Nephron progenitor cell (in vitro differentiated cells): ENCODE measurements at places on chromosomes 2 and 18.
A peak's percentile ranks its signal among the peaks of the same experiment; 100 is the strongest.

DNA sequence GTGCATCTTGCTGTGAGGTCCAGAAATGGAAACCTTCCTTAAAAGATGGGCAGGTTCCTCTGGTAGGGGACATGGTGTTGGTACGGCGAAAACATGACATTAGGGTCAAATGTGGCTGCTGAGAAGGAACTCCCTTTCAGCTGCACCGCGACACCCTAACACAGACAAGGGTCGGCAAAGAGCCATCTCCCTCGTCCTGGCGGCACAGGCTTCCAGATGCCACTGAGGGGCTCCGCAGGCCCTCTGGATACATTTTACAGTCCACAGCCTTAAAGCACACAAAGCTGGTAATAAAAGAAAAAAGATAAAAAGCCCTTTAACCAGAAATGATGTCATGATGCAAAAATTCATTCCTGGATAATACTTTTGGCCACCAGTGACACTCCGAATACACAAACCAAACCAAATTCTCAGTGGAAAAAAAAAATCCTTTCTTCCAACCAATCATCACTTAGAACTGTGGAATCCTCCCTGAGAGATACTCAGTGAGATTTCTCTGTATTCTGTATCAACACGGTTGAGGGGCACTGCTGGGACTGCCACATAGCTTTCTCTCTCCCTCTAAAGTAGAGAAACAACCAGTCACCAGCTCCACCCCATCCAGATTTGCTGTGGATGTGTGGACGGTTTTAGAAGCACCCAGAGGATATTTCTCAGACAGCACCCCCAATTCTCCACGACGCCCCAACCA, 174.8 kb downstream of the HDAC4 start:
- no peaks in the 10 kb centered on the region for H3K36me3 ChIP-seq
- no peaks in the 10 kb centered on the region for H3K27me3 ChIP-seq
- peak overlapping the region; percentile 67 for H3K27ac ChIP-seq
- DNase-seq, result no peak

- peaks cover 11% of the 10 kb centered on the region for H3K4me1 ChIP-seq
- peaks cover 16% of the 10 kb centered on the region for H3K36me3 ChIP-seq
- H3K27me3 ChIP-seq, result no peaks in the 10 kb centered on the region
- DNase-seq, result no peak
Observed at GRCh38 chr2:58042486-58042970, 4.1 kb upstream of the VRK2 start.

DNA sequence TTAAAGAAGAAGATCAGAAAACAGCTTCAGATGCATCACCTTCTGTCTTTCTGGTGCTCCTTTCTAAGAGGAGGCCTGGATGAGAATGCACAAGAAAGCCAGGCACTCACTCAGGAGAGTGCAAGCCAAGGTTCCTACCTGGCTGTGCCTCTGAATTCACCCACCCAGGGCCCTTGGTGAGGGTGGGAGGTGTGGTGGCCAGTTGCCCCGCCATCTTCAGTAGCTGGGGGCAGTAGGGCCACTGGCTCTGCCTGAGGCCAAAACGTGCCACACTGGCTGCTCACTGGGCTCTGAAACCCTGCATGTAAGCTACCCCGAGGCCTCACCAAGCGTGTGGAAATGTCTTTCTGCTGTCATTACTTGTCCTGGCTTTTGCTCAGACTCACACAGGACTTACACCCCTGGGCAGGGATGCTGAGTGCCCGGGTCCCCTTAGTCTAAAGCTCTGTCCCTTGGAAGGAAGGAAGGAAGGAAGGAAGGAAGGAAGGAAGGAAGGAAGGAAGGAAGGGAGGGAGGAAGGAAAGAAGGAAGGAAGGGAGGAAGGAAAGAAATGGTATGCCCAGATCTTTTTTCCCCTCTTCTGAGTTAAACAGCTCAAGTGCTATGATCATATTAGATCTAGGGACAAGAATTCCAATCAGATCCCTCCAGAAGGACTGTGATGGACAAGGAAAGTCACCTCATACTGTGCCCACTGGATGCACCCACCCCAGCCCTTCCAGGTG, 8.5 kb upstream of the LBH start:
- peaks cover 67% of the 10 kb centered on the region for H3K4me1 ChIP-seq
- H3K36me3 ChIP-seq, result no peaks in the 10 kb centered on the region
- H3K4me3 ChIP-seq, result no peak overlapping the region
- DNase-seq, result no peak
- H3K27ac ChIP-seq, result peak overlapping the region; percentile 85

DNA sequence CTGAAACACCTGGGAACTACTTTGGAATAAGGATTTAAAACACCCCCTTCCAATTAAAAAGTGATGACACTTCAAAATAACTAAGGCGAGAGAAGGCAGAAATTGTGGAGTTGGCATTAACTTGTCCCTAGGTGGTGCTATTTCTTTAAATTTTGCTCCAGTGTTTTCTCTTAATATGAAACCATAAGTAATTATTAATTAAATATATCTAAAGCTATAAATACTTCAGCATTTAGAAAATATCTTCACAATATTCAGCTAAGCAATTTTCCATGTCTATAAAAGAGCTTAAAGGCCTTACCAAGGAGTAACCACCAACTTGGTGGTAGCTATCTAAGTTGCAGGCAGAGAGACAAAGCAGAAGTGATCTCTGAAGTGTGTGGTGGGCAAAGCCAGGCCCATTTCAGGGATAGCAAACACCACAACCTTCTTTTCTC, 186.8 kb upstream of the PGAP1 start:
- no peaks in the 10 kb centered on the region for H3K36me3 ChIP-seq
- H3K4me1 ChIP-seq, result peaks cover 28% of the 10 kb centered on the region
- no peak overlapping the region for H3K27ac ChIP-seq

DNA sequence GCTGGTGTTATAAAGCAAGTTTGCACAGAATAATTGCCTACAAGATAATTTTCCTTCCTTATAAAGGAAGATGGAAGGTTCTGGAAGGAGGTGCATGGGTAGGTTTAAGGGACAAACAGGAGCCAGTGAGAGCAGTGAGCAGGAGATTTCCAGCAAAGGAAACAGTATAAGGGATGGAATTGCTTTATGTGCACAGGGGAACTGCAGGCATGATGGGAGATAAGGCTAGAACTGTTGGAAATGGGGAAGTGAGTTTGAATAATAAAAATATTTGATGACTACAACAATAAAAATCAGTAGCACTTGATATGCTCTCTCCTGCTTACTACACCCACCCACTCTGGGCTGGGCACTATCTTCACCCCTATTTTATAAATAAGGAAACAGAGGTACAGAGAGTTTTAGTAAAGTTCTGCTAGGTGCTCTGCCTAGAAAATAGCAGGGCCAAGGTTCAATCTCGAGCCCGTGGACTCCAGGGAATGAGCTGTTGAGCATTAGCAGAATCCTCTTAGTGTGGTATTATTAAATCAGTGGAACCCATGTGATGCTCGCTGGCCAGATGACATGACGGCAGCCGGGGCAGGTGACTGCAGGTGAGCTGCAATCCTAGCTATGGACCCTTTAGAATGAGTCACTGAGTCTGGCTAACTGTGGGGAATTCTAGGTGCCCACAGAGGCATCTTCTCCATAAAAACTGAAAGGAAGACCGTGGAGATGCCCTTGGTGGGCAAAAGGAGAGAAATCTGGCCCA, 302.5 kb downstream of the PIEZO2 start:
- H3K36me3 ChIP-seq, result peaks cover 4% of the 10 kb centered on the region
- peaks cover 11% of the 10 kb centered on the region for H3K4me1 ChIP-seq
- H3K27ac ChIP-seq, result no peak overlapping the region

GRCh38 chr18:79136742-79137141, 67.5 kb downstream of the ATP9B start:
- DNase-seq, result no peak
- H3K27ac ChIP-seq, result peak overlapping the region; percentile 30
- peaks cover 12% of the 10 kb centered on the region for H3K4me1 ChIP-seq
- H3K27me3 ChIP-seq, result peaks cover 6% of the 10 kb centered on the region
- no peak overlapping the region for H3K4me3 ChIP-seq
- peaks cover 53% of the 10 kb centered on the region for H3K36me3 ChIP-seq

DNA sequence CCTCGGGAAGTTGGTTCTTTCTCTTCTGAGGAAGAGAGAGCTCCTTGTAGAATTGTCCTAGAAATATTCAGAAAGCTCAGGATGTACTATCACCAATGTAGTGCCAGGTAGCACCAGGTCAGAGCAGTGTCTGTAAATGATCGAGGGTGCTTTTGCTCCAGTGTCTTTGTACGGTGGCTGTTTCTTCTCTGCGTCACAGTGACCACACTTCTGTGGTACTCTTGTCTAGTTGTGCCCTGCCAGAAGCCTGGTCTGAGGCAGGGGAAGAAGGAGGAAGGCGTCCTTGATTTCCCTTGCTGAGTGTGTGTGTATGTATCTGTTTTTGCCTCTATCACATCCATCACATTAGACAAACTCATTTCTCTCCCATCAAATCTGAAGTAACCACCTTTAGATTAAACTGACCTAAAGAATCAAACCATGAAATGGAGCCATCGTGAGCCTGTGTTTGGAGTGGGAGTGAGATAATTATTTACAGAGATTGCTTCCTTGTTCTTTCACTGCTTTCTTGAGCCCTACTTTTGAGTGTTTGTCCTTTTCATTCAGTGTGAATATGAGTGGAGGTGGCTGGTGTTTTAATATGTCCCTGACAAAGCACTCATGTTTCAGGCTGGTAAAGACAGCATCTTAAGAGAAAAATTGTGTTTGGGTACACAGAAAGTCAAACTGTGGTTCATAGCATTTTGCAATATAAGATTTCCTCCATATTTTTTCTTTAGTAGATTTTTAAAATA, 97.2 kb downstream of the ACOXL start:
- H3K27me3 ChIP-seq, result peaks cover 6% of the 10 kb centered on the region
- H3K4me3 ChIP-seq, result no peak overlapping the region
- no peaks in the 10 kb centered on the region for H3K4me1 ChIP-seq
- no peak for DNase-seq

DNA sequence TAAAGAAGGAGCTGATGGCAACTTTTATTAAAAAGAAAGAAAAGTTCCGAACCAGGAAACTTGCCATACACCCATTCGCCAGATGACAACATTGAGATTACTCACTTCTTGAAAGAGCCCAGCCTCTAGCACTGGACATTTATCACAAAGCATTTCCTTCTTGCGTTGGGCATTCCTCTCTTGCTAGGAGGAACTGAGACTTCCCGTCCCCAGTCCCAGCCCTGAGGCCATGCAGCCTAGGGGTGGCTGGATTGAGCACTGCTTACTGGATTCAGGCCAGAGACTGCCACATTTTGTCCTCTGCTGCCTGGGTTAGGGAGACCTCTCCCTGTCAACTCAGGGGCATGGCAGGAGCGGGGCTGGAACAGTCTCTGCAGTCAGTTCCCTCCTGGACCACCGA, 80.1 kb downstream of the SDC1 start:
- H3K4me1 ChIP-seq, result peaks cover 97% of the 10 kb centered on the region
- H3K27me3 ChIP-seq, result peaks cover 2% of the 10 kb centered on the region
- no peak for DNase-seq
- no peak overlapping the region for H3K4me3 ChIP-seq
- no peak overlapping the region for H3K27ac ChIP-seq

- H3K4me3 ChIP-seq, result peak overlapping the region; percentile 68
- peak; percentile 39 for DNase-seq
- H3K4me1 ChIP-seq, result peaks cover 68% of the 10 kb centered on the region
Observed at GRCh38 chr2:30225131-30225762, 6.1 kb upstream of the LBH start.

DNA sequence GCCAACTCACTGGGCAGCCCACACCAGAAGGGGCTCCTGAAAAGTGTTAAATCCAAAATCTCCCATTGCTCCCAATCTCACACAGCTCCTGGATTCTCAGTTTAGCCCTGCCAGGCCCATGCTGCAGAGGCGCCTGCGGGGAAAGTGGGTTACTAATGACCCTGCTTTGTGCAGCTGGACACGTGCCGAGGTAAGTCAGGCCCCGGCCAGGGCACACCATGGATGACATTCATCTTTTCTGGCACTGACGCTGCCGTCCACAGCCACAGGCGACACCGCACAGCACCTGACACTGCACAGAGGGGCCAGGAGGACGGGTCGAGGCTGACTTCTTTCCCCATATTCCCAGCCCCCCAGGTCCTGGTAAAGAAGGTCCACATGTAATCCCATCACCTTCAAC, 193.5 kb downstream of the EIPR1 start:
- DNase-seq, result no peak
- peaks cover 34% of the 10 kb centered on the region for H3K36me3 ChIP-seq
- no peak overlapping the region for H3K4me3 ChIP-seq
- no peaks in the 10 kb centered on the region for H3K4me1 ChIP-seq
- no peaks in the 10 kb centered on the region for H3K27me3 ChIP-seq

DNA sequence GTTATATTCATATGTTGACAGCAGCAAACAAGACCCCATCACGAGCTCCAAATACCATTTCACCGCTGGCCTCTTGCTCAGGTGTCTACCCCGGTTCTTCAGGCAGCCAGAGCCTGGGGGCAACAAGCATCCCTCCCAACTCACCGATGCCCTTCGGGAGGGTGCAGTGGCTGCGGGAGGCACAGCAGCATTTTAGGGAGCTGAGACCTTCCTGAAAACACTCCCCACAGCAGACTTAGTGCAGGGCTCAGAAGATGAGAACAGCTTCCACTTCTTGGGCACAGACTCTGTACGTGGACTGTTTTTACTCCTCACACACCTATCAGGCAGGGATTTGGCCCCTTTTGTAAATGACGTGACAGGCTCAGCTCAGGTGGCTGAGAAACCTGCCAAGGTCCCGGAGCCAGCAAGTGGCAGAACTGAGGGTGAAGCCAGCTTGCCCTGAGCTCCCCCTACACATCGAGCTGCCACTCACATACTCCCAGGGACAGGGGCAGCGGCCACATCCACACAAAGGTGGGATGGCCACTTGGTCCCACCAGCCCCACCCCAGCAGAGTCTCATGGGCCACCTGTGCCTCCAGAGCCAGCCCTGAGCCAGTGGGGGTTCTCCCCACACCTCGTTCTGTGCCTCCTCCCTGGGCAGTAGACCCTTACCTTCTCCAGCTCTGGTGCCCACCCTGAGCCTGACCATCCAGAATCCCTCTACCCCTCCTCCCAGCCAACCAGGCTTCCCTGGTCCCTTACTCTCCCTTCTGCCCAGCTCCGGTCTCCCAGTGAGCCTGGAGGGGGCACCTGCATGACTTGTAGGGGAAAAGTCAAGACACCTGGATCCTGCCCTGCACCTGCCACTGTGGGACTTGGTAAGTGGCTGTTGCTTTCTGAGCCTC, 28.5 kb downstream of the CYP27C1 start:
- no peak overlapping the region for H3K27ac ChIP-seq
- peaks cover 3% of the 10 kb centered on the region for H3K4me1 ChIP-seq
- peaks cover 9% of the 10 kb centered on the region for H3K27me3 ChIP-seq
- DNase-seq, result no peak

- no peak overlapping the region for H3K4me3 ChIP-seq
- no peak for DNase-seq
- H3K36me3 ChIP-seq, result no peaks in the 10 kb centered on the region
- H3K27ac ChIP-seq, result no peak overlapping the region
Observed at GRCh38 chr2:97718942-97719341, 5.6 kb downstream of the ZAP70 start.

DNA sequence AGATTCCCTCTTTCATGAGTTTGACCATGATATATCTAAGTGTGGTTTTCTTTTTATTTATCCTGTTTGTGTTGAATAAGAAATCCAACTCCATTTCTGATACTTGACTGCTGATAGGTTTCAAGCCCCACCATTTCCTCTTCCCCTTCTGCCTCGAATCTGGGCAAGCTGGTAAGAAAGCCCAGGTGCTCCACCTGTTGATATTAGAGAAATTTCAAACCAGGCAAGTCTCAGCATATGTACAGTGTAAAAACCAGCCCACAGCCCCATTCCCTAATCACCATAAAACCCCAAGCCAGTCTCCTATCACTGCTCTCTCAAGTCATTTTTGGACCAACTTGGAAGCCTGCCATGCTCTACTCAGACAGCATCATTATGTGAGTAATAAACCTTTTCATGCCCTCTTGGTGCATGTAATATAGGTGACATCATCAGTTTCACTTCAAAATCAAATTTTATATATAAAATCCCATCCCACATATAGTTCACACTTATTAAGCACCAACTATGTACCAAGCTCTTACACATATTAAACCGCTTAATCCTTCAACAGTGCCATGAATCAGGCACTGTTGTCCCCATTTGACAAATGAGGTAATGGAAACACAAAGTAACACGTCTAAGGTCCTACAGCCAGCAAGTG, 46.6 kb downstream of the SMAD2 start:
- no peaks in the 10 kb centered on the region for H3K27me3 ChIP-seq
- no peak overlapping the region for H3K4me3 ChIP-seq
- DNase-seq, result no peak
- H3K36me3 ChIP-seq, result peaks cover 84% of the 10 kb centered on the region
